Activated CD8-positive, alpha-beta memory T cell treated with anti-CD3 and anti-CD28 coated beads for 1 hour (primary cell): ENCODE measurements at places on chromosomes 4 and X.

DNA sequence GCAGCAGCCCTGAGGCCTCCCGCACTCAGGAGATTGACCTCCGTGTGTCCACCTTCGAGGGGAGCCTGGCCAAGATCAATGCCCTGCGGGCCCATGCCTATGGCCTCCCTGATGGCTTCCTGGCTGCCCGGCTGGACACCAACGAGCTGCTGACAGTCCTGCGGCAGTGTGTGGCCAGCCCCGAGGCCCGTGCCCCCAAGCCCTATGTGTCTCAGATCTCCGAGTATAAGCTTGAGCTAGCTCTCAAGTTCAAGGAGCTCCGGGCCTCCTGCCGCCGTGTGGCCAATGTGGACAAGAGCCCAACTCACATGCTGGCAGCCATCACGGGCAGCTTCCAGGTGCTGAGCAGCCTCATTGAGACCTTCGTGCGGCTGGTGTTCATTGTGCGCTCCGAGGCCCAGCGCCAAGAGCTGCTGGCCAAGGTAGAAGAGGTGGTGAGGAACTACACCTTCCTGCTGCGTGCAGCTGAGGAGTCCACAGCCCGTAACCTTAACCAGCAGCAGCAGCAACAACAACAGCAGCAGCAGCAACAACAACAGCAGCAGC is 25.5 kb upstream of the PRPS1 start:
- no peak for DNase-seq

GRCh38 chr4:16082041-16082425 is 1.8 kb downstream of the PROM1 start:
- no peak for DNase-seq

- DNase-seq: no peak
Measured at GRCh38 chr4:15907430-15907829, 31.1 kb downstream of the FGFBP1 start.

DNA sequence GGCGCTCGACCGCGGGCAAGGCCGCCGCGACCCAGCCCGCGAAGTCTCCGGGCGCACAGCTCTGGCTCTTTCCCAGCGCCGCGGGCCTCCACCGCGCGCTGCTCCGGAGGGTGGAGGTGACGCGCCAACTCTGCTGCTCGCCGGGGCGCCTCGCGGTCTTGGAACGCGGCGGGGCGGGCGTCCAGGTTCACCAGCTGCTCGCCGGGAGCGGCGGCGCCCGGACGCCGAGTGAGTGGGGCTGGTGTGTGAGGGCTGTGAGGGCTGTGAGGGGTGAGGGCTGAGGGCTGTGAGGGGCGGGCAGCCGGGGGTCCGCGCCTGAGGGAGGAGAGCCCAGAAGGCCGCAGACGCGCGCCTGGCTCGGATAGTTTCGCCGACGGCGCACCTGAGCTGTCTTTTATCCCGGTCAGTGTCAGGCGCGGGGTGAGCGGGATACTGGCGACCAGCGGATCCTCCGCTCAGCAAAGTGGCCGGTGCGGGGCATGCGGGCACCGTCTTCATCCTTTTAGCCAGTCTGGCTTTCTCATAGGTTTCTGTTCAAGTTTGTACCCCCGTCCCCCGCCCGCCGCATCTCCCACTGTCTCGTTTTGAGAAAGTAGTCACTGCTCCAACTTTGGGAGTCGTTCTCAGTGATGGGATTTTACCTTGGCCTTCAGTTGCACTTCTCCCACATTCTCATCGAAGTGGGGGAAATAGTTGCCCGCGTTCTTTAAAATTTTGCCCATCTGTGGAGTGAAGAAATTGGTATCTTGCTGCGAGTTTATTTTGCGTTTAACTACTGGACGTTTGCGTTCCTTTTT is 586 bp downstream of the HERC5 start:
- DNase-seq: no peak

DNA sequence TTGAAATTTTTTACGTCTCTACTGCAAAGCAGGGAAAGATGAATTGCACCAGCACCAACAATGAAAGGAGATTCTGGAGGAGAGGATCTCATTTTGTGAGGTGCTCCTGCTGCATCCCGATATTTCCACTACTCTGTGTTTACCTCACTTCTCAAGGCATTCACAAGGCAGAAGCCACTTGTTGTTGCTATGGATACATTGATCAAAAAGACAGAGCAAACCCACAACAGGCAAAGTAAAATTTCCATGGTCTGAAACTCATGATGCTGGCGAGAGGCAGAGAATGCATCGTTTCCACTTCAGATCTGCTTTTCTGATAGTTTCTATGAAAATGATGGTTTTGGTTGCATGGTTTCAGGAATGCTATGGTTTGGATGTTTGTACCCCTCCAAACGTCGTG is 323.3 kb downstream of the ASMT start:
- no peak for DNase-seq
